ENCODE measurements at places on chromosomes 3 and 15. TPM values are rescaled to one million over a fixed set of nuclear protein-coding genes. Genes with fewer than 3 reads are reported as not detected.

The DCUN1D1 gene
- total RNA-seq = 39.1 TPM

The ALDH1A3 gene
- 3.4 TPM for total RNA-seq

The SEMA6D gene
- total RNA-seq = 1.1 TPM

- DNase-seq = no peak
- H3K27ac ChIP-seq = peak overlapping the region; percentile 44
- H3K4me3 ChIP-seq = no peak overlapping the region
- peaks cover 10% of the 10 kb centered on the region for H3K36me3 ChIP-seq
Measured at GRCh38 chr3:124876401-124876878, 10.7 kb downstream of the ITGB5 start.

DNA sequence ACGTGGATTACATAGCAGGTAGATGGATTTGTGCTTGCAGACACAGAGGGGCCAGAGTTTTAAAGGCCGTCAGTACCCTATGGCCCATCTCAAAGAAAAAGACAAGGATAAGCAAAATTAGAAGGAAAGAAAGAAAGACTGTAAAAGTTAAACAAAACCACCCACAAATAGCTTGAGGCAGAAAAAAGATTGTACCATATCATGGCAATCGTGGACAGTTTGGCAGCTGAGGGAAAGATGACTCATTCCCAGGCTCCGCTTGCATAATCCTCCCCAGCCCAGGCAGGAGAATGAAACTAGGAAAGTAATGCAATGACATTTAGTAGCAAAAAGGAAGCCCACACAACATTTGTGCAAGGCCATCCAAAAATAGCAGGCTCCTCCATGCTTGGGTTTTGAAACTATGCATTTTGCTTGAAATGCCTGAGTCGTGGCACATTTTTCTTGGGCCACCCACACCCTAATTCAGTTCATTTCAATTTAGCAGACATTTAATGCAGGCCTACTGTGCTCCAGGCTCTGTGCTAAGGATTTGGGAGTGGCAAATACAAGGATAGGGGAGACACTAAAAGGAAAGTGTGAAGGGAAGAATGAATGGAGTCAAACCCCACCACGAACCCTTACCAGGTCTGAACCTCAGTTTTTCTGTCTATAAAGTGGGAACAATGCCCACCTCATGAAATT is 40.9 kb upstream of the SMAD3 start:
- peak overlapping the region; percentile 72 for H3K27ac ChIP-seq
- H3K4me3 ChIP-seq = no peak overlapping the region
- H3K4me1 ChIP-seq = peaks cover 39% of the 10 kb centered on the region
- H3K27me3 ChIP-seq = no peaks in the 10 kb centered on the region

DNA sequence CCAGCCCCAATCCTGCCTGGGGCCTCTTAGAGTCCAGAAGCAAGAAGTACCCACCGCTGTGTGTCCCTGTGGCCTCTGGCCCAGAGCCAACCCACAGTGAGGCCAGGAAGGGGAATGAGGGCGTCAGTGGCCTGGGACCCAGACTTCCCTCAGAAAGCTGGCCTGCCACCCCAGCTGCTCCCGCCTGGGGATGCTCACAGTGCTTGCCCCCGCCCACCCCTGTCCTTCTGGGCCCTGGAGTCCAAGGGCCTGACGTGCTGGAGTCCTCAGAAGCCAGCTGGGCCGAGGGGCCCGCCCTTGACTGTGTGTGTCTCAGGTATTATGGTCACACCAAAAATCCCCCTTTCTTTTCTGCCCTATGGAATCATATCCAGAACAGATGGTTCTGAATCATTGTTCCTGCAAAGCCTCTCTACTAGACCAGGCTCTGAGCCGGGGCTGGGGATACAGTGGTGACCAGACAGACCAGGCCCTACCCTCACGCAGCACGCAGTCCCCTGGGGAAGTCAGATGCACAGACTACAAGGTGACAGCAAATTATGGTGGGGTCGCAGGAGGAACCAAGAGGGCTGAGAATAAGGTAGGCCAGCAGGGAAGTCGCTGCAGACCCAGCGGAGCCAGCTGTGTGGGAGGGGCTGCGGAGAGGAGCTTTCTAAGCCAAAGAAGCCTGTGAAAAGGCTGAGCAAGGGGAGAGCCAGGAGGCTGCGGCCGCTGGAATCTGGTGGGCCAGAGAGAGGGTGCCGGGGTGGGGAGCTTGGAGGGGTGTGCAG is 99.1 kb downstream of the VGLL4 start:
- no peak overlapping the region for H3K27ac ChIP-seq
- DNase-seq = no peak
- peaks cover 28% of the 10 kb centered on the region for H3K36me3 ChIP-seq
- peaks cover 14% of the 10 kb centered on the region for H3K4me1 ChIP-seq

- H3K4me3 ChIP-seq = no peak overlapping the region
- no peak overlapping the region for H3K27ac ChIP-seq
- DNase-seq = no peak
- H3K4me1 ChIP-seq = peaks cover 17% of the 10 kb centered on the region
Measured at GRCh38 chr3:10185804-10186762, 21.4 kb downstream of the IRAK2 start.

All from MCF 10A (cell line).